ENCODE measurements at places on chromosomes 11 and 22.
A peak's percentile ranks its signal among the peaks of the same experiment; 100 is the strongest.

- no peak for DNase-seq
Measured at GRCh38 chr11:107931206-107931605, 3.0 kb downstream of the RAB39A start.

- DNase-seq = no peak
Measured at GRCh38 chr22:20013382-20013871, 3.2 kb downstream of the ARVCF start.

DNA sequence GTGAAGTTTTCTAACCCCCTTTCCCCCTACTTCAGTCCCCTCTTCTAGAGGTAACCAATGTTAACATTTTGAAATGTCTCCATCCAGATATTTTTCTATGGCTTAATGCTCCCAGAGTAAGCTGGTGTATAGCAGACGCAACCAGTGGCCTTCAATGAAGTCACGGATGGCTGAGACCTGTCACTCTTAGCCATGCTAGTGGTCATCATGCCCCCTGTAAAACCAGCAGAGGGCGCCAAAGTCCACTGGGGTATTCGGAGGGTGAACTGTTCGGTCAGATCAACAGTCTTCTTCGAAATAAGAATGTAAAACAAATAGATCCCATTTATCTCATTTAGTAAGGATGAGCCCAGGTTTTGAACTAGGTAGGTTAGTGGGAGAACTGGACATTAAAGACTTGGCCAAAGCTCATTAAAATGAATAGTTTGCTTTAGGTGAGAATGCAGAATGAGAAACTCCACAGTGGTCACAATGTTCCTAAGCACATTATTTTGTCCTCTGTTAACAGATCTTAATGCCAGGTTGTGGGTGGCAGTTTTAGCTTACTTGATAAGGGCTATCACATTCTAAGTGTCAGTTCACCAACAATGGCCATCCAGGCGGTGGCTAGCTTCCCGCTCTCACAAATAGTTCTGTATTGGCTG, 8.6 kb upstream of the MMP8 start:
- DNase-seq = no peak

DNA sequence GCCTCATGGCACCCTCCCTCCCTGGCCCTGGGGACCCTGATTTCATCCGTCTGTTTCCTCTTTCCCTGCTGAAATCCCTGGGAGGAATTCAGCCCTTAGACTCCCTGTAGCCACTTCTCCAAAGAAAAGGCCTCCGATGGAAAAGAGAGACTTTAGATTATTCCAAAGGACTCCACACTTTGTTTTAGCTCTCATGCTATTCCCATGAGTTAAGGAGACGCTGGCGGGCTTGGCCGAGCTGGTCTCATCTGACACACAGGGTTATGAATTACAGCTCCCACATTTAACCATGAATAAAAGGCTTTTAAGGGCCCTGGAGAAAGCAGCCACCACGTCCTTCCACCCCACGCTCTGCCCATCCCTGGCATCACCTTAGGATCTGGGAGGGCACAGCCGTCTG, 57.0 kb downstream of the ANO1 start:
- DNase-seq = no peak

DNA sequence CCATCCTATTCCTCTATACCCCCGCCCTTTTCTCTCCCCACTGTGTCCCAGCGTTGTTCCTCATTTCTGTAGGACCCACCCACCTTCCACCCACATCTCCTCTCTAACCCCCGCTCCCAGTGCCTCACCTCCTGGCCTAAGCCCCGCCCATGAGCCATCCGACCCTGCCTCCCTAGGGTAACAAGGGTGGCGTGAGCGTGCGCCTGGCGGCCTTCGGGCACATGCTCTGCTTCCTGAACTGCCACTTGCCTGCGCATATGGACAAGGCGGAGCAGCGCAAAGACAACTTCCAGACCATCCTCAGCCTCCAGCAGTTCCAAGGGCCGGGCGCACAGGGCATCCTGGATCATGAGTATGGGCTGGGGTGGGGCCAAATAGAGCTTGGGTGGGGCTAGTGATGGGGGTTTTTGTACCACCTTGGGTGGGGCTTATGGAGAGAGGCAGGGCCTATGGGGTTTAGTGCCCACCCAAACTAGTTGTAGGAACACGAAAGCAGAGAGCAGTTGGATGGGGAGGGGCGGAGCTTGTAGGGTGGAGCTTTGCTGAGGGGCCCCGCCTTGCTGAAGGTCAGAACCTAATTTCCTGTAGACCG, 4.5 kb downstream of the INPP5J start:
- no peak for DNase-seq

GRCh38 chr11:35742707-35743454, 80.3 kb downstream of the TRIM44 start:
- DNase-seq = no peak

GRCh38 chr11:45805305-45806071, 539 bp downstream of the SLC35C1 start:
- DNase-seq = peak; percentile 12

GRCh38 chr11:20081336-20081735, 78.9 kb downstream of the DBX1 start:
- DNase-seq = no peak

DNA sequence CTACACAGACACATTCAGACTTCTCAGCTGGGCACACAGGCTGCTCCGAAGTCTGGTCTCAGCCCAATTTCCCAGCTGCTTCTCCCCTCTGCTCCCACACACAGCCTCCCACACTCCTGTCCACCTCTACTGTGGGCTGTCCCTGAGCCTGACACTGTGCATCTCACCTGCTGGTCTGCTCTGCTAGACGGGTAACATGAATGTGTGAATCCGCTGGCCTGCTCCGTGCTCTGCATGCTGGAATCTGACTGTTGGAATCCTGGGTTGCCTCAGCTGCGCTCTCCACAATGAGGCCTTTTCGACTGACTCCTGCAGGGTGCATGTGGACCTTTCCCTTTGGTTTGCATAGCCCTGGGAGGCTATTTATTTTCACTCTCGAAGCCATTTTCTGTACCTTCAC, 489.5 kb upstream of the B3GAT1 start:
- DNase-seq = no peak

GRCh38 chr11:104078245-104078644, 41.8 kb downstream of the DDI1 start:
- DNase-seq = no peak

DNA sequence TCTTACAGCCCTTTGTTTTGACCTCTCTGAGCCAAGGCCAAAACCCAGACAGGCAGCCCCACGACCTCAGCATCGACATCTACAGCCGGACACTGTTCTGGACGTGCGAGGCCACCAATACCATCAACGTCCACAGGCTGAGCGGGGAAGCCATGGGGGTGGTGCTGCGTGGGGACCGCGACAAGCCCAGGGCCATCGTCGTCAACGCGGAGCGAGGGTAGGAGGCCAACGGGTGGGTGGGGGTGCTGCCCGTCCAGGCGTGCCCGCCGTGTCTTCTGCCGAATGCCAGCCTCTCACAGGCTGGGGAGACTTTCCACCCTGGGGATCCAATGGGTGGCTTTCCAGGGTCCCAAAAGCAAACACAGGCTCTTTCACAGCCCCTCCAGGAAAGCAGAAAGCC, 37.1 kb upstream of the PPP6R3 start:
- no peak for DNase-seq

DNA sequence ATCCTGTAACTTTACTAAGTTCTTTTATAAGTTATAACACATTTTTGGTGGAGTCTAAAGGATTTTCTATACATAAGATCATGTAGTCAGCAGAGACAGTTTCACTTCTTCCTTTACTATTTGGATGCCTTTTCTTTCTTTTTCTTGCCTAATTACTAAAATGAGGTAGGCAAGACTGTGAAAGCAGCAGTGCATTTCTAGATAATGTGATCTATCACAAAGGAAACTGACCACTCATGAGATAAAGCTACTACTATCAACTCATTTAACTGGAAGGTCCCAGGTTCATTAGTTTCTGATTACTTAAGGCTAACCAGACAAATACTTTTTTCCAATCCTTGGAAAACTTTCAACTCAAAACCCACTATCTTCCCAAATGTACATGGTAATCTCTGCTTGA, 196.2 kb upstream of the E2F8 start:
- DNase-seq = no peak

GRCh38 chr22:19419086-19419463, 12.5 kb downstream of the HIRA start:
- DNase-seq = no peak
